ENCODE measurements at places on chromosomes 2 and 18. TPM values are rescaled to one million over a fixed set of nuclear protein-coding genes. Genes with fewer than 3 reads are reported as not detected.

DNA sequence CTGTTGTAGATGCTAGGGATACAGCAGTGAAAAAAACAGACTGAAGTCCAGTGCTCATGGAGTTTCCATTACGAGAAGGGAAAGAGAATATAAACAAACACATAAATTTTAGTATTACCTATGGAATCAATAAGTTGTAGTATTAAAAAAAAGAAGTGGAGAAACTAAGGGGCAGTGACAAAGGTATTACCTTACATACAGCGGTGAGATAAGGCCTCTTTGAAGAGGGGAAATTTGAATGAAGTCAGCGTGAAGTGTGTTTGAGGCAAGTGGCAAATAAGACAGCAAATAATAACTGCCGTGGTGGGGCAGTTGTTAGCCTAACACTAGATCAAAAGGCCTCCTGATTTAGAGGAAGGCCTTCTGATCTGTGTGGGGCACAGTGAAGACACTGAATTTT lies 57.9 kb downstream of the TLK1 start:
- no peak for DNase-seq

DNA sequence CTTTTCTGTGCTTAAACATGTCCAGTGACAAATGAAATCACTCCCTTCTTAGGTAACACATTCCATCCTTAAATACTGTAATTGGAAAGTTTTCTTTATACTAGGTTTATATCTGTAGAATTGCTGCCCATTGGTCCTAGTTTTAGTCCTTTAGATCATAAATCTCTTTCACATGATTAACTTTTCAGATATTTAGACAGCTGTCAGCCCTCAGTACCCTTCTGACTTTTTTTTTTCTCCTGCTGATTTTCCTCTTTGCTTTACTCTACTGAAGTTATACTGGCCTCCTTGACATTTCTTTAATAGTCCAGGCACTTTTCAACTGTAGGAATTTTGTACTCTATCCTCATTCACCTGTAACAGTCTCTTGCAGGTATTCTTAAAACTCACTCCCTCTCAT lies 28.9 kb downstream of the RBBP8 start:
- DNase-seq = no peak

DNA sequence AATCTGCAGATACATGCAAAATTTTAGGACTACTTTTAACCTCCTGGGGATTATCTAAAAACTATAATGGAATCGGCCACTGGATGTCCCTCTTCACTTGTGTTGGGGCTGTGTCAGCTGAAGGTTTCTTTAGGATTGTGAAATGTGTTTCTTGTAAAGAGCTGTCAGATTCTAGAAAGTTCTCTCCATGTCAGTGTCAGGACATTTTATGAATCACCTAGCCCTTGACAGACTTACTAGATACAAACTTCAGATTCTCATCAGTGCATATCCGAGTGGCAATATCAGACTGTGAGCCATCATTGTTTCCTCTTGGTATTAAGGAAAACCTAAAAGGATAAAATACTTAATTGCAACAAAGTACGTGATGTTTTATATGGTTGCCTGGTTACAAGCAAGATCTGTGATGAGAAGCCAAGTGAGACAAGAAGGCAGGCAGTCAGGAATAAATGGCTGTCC lies 107.3 kb downstream of the CPS1 start:
- DNase-seq = no peak

Gene MERTK
- total RNA-seq = 0.08 TPM

Gene SERPINB11
- total RNA-seq = not detected

DNA sequence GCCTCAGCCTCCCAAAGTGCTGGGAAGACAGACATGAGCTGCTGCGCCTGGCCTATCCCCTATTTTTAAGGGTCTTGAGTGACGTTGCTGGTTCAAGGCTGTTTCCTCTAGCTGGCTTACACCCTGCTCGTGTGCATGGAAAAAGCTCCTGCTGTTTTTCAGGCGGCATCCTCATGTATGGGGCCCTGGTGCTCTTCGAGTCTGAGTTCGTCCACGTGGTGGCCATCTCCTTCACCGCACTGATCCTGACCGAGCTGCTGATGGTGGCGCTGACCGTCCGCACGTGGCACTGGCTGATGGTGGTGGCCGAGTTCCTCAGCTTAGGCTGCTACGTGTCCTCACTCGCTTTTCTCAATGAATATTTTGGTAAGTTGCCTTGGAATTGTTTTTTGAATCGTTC lies 22.0 kb upstream of the NFATC1 start:
- no peak for DNase-seq

Gene GPR35
- total RNA-seq = 7.2 TPM

DNA sequence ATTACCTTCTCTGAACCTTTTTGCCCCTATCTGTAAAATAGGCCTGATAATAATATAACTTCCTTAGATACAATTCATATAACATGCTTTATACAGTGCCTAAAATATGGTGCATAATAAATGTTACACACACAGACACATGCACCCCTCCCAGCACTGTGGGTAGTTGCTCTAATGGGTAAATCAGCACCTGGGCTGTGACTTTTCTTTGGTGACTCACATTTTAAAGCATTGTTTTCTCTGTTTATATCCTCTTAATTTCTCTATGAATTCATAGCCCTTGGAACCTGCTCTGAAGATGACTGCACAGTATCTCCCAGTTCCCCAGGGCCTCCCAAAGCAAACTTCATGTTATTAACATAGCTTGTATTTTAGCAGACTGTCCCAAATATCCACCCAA lies 248.2 kb upstream of the TNP1 start:
- DNase-seq = no peak

GRCh38 chr18:75247611-75248421 lies 37.2 kb downstream of the TSHZ1 start:
- DNase-seq = no peak

DNA sequence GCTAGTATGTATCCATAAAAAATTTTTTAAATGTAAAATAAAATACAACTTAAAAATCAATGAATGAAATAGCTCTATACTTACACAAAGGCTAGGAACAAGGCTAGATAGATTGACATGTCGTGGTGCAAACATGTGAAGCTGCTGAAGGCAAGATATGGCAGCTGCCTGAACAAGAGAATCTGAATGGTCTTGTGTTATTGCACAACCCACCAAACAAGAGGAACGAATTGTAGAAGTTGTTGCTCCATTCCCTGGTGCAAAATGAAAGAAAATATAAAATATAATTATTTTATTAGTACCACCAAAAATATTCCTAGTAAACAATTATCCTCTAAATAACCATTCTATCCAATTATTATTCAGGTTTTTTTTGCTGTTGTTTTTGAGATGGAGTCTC lies 46.4 kb downstream of the HEATR5B start:
- no peak for DNase-seq

Gene PFN4
- total RNA-seq = not detected

Gene CHST9
- not detected for total RNA-seq

- no peak for DNase-seq
Measured at GRCh38 chr2:118902266-118903028, 39.5 kb upstream of the MARCO start.

DNA sequence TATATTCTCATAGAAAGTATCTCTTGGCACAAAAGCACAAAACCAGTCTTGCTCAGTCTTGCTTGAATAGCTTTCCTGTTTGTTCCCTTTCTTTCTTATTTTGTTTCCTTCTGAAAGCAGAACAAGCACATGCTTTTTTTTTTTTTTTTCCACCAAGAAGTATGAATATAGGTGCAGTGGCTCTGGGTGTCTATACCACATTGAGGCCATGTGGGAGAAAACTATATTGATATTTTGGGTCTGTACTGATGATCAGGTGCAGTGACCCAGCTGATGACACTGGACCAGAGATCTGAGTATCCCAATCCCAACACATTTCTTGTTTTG lies 28.7 kb downstream of the GEMIN6 start:
- DNase-seq = no peak

- no peak for DNase-seq
Measured at GRCh38 chr2:58762176-58762781, 521.2 kb upstream of the FANCL start.

GRCh38 chr2:67865917-67866316 lies 196.9 kb downstream of the C1D start:
- DNase-seq = no peak

DNA sequence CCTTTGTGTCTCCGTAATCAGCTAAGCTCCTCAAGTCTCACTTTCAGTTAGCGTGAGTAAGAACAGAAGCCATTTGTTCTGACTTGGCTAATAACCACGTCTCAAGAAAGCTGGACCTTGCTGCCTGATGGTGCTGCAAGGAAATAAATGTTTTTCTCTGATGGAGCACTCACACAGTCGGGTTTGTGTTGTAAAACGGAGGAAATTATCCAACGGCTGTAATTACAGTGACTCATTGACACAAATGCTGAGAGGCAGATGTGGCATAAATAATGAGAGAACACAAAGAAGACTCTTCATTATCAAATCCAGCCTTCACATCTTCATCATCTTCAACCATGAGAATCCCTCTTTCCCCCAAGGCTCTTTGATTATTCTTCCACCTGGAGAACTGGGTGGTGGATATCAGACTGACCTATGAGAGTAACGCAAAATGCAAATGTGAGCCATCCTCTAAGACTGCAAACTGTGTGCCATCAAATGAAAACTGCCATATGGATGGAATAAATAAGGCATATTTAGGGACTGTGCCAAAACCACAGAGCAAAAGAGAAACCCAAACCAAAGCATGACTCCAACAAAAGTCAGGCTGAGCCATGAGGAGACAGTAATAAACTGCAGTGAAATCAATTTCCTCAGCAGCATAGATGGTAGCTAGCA lies 252.6 kb downstream of the RND3 start:
- no peak for DNase-seq

DNA sequence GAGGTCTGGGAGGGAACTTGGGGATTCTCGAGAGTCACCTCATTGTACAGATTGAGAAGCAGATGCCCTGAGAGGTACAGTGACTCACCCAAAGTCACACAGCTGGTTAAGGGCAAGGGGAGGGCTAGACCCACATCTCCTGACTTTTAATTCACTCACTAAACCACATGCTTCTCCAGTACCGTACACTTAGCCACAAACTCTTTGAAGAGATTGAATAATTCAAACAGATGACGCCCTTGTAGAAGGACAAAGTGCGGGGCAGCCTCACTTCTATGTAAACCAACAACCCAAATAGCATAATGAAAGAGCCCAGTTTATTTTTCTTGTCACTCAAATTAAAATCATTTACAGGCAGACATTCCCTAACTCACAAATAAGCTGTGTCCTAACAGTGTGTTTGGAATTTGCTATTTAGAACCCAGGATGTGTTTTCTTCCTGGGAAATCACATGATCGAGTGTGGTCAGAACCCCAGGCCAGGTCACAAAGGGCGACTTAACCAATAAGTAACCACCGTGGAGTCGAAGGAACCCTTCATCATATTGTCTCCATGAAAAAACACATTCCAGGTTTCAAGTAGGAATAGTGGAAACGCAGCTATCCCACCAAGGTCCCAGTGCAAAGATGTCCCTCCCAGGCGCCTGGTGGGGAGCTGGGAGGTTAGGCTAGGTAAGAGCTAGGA lies 35.8 kb upstream of the PTPN4 start:
- DNase-seq = no peak

GRCh38 chr2:44392338-44392943 lies 30.7 kb downstream of the CAMKMT start:
- DNase-seq = peak; percentile 50

Gene NEU2
- not detected for total RNA-seq

Gene SERPINB12
- total RNA-seq = not detected

GRCh38 chr2:152347076-152347475 lies 12.1 kb downstream of the FMNL2 start:
- DNase-seq = no peak

Gene CDKL4
- not detected for total RNA-seq

GRCh38 chr2:36246320-36246990 lies 109.1 kb upstream of the CRIM1 start:
- DNase-seq = no peak

DNA sequence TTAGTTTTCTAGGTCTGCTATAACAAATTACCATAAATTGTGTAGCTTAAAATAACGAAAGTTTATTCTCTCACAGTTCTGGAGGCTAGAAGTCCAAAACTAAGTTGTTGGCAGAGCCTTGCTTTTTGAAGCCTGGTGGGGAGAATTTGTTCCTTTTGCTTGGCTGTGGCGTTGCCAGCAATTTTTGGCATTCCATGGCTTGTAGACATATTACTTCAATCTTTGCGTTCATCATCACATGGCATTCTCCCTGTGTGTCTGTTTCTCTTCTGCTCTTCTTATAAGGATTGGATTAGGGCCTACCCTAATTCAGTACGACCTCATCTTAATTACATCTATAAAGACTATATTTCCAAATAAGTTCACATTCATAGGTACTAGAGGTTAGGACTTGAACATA lies 217.7 kb downstream of the MBD5 start:
- DNase-seq = no peak

Gene RAX
- total RNA-seq = not detected

- no peak for DNase-seq
Measured at GRCh38 chr2:66323406-66323805, 111.5 kb upstream of the MEIS1 start.

Gene RIT2
- not detected for total RNA-seq

GRCh38 chr2:148817210-148817708 lies 57.8 kb upstream of the KIF5C start:
- no peak for DNase-seq

- DNase-seq = no peak
Measured at GRCh38 chr18:63820694-63821093, 45.5 kb downstream of the SERPINB7 start.

- no peak for DNase-seq
Measured at GRCh38 chr2:61451178-61451577, 19.7 kb downstream of the USP34 start.

DNA sequence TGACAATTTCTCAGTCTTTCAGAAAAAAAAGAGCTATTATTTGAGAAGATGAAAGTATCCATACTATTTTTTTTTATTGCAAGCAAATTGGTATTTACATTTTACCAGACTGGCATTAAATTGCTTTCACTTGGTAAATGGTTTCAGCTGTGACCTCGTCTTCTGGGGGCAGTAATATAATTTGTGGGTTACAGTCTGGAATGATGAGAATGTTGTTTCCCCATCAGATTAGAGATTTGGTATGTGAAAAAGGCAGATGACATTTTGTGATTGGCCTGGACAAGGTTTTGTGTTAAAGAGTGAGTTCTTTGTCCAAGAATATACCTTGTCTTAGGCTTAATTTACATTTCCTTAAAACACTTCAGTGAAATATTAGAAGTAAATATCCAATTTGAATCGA lies 390.1 kb upstream of the ST6GAL2 start:
- DNase-seq = no peak

DNA sequence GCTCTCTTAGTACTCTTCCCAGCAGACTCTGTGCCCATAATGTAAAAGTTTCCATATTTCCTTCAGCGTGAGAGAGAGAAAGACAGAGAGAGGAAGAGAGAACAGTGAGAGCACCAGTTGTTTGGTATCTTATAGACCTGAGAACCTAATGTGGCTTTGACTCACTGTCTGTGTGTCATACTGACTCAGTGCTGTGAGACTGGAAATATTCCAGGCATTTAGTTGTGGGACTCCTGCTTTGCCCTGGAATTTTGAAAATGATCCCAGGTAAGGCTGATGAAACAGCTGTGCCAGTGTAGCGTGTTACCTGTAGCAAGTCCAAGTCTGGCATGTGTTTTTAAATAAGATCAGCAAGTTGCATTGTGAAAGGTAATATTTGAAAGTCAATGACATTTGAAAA lies 87.9 kb upstream of the KCNH7 start:
- no peak for DNase-seq

GRCh38 chr2:37790019-37790418 lies 118.6 kb upstream of the CDC42EP3 start:
- no peak for DNase-seq
